HFFc6 (cell line): ENCODE measurements at places on chromosomes 2 and 18. TPM values are rescaled to one million over a fixed set of nuclear protein-coding genes. Genes with fewer than 3 reads are reported as not detected.

SPC25 gene
- total RNA-seq = 7.2 to 16.6 TPM (median 15.3 TPM) in 3 replicates

TFCP2L1 gene
- total RNA-seq = not detected in 3 replicates

COL4A4 gene
- 0.02 TPM in 1 of 3 replicates, not detected in the others for total RNA-seq

SLC11A1 gene
- 0.05 to 0.15 TPM (median 0.12 TPM) in 3 replicates for total RNA-seq

EDAR gene
- total RNA-seq = not detected in 3 replicates

OTOS gene
- 0.27 TPM in 1 of 3 replicates, not detected in the others for total RNA-seq

ANKRD30B gene
- total RNA-seq = 0.18 TPM in 1 of 3 replicates, not detected in the others

CSRNP3 gene
- total RNA-seq = 0.59 TPM in 1 of 3 replicates, not detected in the others

GALNT13 gene
- total RNA-seq = not detected in 3 replicates

LYG2 gene
- not detected in 3 replicates for total RNA-seq

CHRND gene
- total RNA-seq = not detected in 2 replicates

CIB4 gene
- not detected in 3 replicates for total RNA-seq

DNA sequence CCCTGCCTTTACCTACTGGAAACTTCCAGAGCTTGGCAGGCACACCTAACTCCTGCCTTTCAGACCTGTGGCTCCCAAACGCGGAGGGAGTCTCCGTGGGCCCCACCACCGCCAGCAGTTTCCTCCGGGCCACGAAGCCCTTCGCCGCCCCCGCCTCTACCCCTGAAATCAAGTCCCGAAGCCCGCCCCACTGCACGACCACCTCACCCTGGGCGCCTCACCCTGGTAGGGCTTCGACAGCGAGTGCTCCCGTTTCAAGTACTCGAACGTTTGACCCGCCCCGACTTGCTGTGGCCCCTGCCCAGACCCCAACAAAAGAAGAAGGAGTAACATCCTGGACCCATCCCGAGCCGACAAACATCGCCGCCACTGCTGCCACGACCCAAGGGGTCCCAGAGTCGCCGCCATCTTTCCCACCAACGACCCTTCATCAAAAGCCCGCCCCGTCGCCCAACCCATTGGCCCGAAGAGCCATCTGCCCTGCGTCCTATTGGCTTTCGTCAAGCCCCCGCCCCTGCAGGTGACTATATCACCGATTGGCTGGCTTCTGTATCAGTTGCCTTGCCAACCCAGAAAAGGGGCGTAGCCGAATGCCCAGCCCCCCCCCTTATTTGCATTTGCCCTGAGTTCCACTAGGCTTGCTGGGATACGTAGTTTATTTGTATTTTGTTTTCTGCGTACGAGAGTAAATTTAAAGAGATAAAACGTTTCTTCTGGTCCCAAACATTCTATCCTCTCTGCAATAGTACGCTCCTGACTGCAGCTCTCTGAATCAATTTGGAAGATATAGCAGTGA is at the start of gene LMAN2L:
Gene LMAN2L (minus strand): TSS at position 432 of the 796 bp plus-strand sequence. CDS start 24 bp downstream, at position 408.
- DNase-seq = peak; percentile 97

GRCh38 chr2:2324565-2325101 is 6.4 kb downstream of the MYT1L start:
- DNase-seq = no peak

DNA sequence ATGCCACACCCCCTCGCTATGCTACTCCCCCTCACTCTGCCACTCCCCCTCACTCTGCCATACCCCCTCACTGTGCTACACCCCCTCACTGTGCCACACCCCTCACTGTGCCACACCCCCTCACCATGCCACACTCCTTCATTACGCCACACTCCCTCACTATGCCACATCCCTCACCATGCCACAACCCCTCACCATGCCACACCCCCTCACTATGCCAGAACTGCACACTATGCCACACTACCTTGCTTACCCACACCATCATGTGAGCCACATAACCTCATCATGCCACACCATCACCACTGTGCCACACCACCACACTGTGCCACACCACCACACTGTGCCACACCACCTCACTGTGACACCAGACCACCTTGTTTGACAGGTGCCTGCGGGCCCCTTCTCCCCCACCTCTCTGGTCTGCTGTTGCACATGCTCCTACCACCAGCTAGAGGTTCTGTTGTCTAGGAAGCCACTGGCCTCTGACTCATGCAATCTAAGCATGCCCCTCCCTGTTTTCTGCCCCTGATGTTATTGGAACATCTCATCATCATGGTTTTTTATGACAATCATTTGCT is 22.0 kb downstream of the MARCHF4 start:
- DNase-seq = peak; percentile 70

GRCh38 chr2:182090486-182090885 is 104.8 kb downstream of the PPP1R1C start:
- DNase-seq = no peak

DNA sequence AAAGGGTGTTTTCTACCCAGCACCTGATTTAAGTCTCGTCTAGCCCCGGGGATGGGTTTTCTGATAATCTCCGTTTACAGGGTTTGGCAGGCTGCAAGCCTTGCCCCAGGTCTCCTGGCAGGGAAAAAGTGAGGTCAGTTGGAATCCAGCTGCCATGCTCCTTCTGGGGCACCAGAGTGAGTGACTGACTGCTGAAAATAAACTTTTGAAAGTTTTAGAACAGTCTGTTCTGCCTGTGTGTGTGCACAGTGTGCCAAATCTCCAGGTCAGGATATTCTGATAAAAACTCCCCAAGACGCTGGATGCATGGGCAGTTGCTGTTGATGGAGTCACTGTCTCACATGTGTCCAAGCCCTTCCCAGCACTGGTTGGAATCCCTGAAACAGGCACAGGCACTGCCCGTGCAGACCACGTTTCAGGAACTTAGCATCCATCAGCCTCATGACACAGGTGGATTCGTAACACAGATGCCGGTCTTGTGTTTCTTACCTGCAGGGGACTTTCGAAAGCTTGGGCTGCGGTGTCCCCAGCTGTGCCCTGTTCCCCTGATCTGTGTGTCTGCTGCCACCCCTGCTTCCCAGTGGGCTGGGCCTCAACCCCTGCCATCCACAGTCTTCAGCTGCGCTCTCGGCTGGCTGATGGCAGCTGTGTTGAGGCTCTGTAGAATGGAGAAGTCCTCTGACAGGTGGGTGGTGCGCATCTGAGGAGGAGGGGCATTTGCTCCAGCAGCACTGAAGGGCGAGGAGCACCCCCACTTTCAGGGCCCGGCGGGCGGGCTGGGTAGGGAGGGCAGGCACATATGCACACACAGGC is 65.0 kb downstream of the SH3RF3 start:
- no peak for DNase-seq

DNA sequence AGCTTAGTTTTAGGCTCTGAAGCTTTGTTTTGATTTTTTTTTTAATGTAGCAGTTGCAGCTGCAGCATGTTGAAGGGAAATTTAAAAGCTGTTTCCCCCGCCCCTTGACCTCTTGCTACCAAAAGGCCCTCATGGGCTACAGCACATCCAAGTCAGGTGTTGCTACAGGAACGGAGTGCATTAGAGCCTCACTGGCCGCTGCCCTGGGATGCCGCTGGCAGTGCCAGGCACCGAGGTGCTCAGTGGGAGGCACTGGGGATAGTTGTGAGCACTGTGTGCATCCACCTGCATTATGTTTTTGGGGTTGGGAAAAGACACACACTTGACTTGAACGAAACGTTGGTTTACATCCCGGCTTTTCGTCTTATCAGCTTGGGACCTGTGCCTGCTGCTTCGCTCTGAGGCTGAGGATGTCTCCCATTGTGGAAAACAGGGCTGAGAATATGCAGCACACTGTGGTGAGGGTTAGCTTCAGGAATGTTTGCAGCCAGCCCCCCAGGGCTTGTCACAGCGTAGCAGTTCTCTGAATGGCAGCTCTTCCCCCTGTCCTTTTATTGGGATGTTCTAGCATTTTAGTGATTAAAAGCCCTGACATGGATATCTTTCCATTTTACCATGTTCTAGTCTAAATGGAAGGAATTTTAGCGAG is 24.1 kb downstream of the DCDC2C start:
- DNase-seq = no peak

- DNase-seq = peak; percentile 82
Observed at GRCh38 chr2:47119001-47119400, 36.1 kb downstream of the STPG4 start.

GRCh38 chr2:177433402-177433801 is 40.8 kb downstream of the AGPS start:
- DNase-seq = no peak

DNA sequence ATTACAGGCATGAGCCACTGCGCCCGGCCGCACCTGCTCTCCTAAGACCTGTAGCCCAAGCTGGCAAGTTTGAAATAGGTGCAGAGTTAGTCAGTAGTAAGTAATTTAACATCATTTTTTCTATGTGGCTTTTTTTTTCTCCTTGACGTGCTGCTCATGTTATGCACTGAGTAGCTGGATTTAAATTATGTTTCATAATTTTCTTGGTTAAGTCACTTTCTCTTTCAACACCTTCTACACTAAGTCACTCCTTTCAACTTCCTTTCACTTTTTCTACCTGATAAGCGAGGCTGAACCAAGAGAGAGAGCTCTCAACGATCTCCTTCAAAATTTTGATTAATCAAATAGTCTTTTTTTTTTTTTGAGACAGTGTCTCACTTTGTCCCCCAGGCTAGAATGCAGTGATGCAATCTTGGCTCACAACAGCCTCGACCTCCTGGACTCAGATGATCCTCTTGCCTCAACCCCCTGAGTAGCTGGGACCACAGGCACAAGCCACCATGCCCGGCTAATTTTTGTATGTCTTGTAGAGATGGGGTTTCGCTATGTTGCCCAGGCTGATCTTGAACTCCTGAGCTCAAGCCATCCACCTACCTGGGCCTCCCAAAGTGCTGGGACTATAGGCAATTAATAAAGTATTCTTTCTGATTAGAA is 13.1 kb downstream of the CASP8 start:
- DNase-seq = no peak

GRCh38 chr2:185979546-185980071 is 241.0 kb downstream of the FSIP2 start:
- no peak for DNase-seq

GRCh38 chr2:20050646-20051531 is 539 bp downstream of the LAPTM4A start:
- peak; percentile 71 for DNase-seq

- DNase-seq = no peak
Observed at GRCh38 chr2:58428096-58429013, 187.2 kb upstream of the FANCL start.

GRCh38 chr2:162164802-162165201 is 12.8 kb upstream of the GCG start:
- DNase-seq = no peak

GRCh38 chr18:79851950-79852349 is 54.2 kb downstream of the KCNG2 start:
- DNase-seq = no peak

DNA sequence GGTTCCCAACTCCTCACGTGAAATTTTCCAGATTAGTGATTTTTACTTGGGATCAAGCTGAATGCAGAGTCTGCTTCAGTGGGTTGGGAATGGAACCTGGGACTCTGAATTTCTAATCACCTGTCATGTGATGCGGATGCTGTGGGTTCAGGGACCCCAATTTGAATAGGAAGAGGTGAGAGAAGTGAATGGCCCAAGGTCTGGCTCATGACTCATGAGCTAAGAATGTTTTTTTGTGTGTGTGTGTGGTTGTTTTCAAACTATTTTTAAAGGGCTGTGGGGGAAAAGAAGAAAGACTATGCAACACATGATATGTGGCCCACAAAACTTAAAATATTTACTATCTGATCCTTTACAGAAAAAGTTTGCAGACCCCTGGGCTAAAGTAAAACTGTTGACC is 108.5 kb upstream of the CYRIA start:
- no peak for DNase-seq

DNA sequence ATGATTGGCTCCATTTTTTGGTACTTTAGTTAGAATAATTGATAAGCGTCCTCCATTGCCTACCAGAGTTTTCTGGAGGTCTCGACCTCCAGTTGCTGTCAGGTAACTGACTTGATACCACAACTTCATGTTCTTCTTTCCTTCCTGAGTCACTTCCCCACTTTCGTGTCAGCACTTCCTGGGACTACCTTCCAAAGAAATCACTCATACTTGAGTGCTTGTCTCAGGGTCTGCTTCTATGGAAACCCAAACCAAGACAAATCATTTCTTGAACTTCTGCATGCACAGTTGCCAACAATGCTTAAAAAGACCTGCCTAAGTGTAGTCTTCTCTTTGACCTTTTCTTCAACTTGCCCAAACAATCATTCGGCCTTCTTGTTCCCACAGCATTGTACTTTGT is 210.3 kb upstream of the ETAA1 start:
- no peak for DNase-seq

GRCh38 chr2:146821836-146822316 is 1023.0 kb upstream of the ACVR2A start:
- no peak for DNase-seq

DNA sequence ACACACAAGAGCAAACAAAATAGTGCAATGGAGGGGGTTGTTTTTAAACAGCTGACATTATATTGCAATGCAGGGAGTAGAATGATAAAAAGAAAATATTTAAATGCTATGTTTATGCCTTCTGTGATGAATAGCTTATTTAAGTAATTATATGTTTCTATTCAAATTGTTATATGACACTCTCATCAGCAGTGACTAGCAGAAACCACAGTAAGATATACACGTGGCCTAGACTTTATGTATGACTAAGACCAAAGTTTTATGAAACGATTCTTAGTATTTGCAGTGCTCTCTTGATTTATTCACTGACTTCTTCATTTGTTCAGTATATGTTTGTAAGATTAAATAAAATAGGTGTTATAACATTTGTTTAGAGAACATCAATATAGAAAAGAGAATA is 26.1 kb upstream of the C1D start:
- no peak for DNase-seq

DNA sequence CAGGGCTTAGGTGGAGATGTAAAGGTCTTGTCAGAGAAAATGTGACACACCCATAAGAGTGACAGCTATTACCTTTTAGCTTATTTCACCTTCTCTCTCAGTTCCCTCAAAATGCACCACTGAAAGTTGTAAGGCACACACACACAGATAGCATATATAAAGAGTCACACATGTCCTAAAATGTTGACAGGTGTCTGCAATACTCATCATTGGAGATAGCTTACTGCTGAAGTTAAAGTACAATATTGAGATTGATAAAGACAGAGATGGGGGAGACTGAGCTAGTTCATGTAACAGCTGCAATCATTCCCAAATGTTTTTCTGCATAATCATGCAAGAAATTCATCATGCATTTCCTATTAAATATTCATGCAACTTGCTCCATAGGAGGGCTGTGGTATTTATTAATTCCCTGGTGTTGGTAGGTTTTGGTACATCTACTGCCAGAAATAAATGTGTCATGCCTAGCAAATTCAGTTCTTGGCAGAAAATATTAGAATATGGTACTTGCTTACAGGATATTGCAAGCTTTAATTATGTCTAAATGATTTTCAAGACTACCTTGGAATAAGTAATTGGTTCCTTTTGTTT is 118.8 kb upstream of the RBMS1 start:
- DNase-seq = no peak

- no peak for DNase-seq
Observed at GRCh38 chr2:59572227-59572626, 981.2 kb downstream of the BCL11A start.

GRCh38 chr18:53567929-53568574 is 656.4 kb downstream of the MBD2 start:
- DNase-seq = peak; percentile 33
